ENCODE measurements at places on chromosomes 1 and 21. TPM values are rescaled to one million over a fixed set of nuclear protein-coding genes. Genes with fewer than 3 reads are reported as not detected.

C1QA gene
- polyA plus RNA-seq = 25.8 TPM

TBX15 gene
- 72.1 TPM for polyA plus RNA-seq

GRCh38 chr1:54171016-54171415 lies 18.2 kb upstream of the CDCP2 start:
- no peak for DNase-seq

GRCh38 chr21:44726826-44727225 lies 15.5 kb upstream of the TSPEAR start:
- DNase-seq = no peak

DNA sequence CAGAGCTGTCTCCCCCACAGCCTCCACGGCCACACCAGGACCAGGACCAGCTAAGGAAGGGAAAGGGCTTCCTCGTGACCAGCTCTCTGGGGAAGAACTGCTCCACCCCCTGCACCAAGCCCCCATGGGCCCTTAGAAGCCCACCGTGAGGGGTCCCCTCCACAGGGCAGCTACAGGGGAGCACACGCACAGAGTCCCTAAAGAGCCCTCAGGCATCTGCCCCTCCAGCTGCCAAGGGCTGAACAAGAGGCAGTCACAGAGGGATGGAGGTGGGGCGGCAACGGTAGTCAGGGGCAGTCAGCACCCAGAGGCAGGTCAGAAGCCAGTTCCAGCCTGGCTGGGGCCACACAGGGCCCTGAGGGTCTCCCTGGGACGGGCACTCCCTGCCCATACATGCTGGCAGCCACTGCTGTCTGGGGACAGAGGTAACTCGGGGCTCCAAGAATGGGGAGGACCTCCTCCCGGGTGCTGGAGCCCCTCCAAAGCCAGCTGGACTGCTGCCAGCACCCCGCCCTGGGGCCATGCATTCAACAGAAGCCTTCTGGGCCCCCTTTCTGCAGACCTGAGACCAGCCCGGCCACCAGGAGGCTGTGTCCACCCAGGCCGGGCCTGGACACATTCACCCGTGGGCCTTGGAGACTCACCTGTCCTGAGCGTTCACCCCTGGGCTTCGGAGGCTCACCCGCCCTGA lies 18.7 kb downstream of the SLC19A1 start:
- no peak for DNase-seq
